Astrocyte of the cerebellum (primary cell): ENCODE measurements at places on chromosomes 4 and X.
A peak's percentile ranks its signal among the peaks of the same experiment; 100 is the strongest.

DNA sequence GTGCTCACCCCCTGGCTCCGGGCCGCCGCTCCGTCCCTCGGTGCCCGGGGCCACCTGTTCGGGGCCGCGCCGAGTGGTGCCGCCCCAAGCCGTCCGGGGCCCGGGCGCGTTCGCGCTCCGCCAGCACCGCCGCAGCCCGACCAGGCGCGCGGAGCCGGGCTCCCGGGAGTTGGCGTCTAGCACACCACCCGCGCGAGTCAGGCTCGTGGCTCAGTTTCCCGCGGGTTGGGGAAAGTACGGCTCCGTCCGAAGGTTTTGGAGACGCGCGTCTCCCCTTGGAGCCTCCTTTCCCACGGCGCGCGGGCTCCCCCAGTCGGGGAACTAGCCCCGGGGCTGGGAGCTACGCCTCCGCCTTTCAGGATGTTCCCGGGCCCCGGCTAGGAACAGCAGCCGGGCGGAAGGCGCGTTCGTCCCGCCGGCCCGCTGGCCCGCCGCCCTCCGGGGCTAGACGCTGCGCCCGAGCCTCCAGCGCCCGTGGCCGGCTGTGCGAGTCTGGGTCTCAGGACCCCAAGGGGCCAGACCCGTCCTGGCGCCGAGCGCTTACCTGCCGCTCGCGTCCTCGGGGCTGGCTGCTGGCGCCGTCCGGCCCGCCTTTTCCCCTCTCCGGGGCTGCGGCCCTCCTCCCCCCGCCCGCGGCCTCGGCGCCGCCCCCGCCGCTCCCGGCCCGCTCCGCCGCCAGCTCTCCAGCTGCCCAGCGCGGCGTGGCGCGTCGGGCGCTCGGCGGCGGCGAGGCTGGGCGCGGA lies at the start of gene ADGRG2:
Gene ADGRG2 (minus strand): TSS at position 571 of the 743 bp plus-strand sequence. CDS start 53,634 bp downstream, outside the sequence.
- DNase-seq, result no peak

- DNase-seq, result peak; percentile 39
Measured at GRCh38 chrX:118603981-118604380, 108.4 kb downstream of the DOCK11 start.

DNA sequence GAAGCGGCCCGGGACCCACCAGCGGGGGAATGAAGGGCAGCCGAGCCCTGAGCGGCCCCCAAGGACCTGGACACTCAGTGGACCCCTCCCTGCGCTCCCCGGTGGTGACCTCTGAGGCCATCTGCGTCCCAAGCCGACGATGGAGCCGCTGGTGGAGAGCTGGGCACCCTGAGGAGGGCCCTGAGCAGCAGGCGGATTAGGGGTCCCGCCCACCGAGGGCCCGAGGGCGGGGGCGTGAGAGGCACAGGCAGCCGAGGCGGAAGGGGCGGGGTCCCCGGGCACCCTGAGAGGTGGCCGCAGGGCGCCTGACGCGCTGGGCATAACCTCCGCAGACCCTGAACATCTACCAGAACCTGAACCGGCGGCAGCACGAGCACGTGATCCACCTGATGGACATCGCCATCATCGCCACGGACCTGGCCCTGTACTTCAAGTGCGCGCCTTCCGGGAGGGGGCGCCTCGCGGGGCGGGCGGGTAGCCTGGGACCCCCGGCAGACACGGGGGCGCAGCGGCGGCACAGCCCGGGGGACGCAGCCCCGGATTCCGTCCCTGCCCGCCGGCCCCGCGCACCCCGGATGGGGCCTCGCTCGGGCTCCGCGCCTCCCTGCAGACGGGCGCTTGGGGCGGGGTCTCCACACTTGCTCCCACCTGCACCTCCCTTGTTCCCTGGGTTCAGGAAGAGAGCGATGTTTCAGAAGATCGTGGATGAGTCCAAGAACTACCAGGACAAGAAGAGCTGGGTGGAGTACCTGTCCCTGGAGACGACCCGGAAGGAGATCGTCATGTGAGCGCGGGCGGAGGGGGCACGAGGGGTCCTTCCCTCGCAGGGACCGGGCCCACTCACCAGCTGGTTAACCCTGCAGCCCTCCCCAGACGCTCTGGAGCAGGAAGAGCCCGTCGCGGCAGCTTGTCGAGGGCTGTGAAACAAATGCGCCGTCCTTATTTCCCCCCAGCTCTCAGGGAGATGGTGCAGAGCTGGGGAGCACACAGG lies 10.3 kb downstream of the ATP5ME start:
- DNase-seq, result no peak

- DNase-seq, result no peak
Measured at GRCh38 chr4:42555828-42556227, 101.1 kb downstream of the ATP8A1 start.

DNA sequence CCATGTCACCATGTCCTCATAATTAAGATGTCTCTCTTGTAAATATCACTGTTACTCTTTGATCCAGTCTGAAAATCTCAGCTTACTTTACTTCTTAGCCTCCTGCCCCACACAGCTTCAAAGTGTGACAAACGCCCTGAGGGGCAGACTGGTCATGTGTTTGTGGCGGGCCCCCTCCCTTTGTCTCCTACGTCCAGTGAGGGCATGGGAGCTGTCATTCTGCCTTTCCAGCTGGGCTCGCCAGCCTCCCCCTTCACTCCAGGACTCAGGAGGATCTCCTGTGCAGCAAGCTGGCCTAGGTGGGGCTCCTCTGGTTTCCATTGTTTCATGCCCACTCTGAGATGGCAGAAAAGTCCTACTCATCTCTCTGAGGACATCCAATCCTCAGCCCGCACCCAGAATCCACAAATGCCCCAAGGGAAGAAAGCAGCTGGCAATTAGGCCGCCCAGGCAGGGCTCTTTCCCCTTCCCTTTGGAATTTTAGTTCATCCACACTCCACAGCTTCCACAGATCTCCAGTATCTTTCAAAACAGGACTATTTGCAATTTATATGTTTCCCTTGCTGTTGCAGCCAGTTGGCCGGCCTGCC lies 86.4 kb upstream of the C4orf50 start:
- DNase-seq, result no peak

DNA sequence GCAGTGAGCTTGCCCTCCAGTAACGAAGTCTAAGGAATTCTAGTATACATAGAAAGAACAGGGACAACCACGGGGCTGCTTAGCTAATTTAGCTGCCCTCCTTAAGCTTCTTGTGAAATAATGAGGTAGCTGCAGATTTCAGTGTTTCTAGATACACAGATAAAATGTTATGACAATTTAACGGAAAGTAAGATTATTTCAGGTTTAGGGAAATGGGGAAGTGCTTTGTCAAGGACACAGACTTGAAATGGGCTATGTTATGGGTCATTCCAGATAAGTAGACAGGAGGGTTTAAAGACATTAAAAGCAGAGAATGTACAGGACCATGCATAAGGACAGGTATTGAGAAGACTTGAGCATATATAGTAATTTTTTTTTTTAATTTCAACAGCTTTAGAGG lies 34.2 kb upstream of the ZNF518B start:
- no peak for DNase-seq

DNA sequence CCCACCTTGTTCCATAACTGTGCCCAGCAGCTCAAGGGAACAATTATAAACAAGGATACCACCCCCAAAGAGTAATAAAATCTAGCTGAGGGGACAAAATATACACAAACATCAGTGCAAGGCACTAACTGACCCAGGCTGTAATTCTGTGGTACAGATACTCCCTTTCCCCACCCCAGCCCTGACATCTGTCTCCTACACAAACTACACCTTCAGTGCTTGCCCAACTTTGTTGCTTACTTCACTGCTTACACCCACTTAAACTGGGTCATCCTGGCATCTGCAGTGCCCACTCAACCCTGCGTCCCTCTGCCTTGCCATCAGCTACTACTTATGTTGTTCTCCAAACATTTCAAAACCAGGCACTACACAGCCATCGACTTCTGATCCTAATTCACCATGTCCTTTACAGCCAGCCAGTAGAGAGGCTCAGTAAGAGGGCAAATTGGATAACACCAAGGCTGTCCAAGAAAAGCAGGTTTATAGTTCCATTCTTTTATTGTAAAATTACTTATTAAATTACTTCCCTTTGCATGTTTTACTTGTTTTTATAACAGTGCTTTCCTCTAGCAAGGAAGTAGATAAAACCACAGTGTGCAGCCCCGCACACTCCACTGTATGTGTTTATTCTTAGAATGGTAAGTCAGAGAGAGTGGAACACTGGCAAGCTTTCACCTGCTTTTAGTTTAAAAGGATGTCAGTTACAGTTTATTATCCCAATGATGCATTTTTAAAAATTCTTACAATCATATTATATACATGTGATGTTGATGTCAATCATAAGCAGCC lies 149.6 kb downstream of the INPP4B start:
- DNase-seq, result no peak

- no peak for DNase-seq
Measured at GRCh38 chr4:156560701-156561100, 410.9 kb downstream of the PDGFC start.

GRCh38 chrX:13428053-13428786 lies 108.4 kb upstream of the ATXN3L start:
- no peak for DNase-seq

- no peak for DNase-seq
Measured at GRCh38 chr4:147760176-147760575, 28.3 kb downstream of the ARHGAP10 start.

DNA sequence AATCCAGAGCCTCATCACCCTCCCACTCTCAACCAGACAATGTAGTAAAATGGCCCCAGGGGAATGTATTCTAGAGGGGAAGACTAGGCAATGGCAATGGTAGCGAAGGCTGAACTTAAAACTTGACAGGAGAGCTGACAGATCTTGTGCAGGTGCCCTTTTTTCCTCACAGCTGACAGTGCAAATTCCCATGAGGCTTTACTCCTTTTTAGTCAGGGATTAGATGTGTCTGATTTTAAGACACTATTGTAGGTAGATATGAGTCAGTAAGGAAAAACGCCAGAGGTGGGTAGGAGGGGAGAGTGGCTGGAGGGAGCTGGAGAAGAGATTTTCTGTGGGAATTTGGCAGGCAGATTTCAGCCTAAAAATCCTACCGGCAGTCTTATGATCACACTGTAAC lies 10.7 kb downstream of the CAPN6 start:
- no peak for DNase-seq

DNA sequence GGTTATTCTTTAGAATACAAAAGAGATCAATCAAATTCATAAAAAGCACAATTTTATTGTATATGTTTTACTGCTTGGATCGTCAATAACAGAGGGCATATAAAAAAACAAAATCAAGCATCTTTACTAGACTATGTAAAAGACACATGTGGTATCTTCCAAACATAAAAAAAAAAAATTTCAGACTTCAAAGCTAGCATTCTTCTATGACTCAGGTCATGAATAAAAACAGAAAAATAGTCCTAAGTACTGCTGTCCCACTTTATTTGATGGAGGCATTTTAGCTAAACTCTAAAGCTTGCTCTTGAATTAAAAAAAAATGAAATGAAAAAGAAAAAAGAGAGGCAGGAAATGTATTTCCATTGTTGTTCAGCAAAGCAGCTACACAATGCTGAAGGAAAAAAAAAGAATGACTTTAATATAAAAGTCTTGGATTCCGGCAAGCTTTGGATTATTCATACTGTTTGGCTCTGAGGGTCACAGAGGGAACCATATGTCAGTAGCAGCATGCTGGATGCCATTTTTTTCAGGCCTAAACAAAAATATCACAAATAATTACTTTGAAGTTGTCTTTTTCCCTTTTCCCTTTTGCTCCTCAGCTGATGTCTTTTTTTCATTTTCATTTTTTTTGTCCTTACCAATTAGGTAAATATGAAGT lies 249.1 kb upstream of the DIAPH2 start:
- no peak for DNase-seq

DNA sequence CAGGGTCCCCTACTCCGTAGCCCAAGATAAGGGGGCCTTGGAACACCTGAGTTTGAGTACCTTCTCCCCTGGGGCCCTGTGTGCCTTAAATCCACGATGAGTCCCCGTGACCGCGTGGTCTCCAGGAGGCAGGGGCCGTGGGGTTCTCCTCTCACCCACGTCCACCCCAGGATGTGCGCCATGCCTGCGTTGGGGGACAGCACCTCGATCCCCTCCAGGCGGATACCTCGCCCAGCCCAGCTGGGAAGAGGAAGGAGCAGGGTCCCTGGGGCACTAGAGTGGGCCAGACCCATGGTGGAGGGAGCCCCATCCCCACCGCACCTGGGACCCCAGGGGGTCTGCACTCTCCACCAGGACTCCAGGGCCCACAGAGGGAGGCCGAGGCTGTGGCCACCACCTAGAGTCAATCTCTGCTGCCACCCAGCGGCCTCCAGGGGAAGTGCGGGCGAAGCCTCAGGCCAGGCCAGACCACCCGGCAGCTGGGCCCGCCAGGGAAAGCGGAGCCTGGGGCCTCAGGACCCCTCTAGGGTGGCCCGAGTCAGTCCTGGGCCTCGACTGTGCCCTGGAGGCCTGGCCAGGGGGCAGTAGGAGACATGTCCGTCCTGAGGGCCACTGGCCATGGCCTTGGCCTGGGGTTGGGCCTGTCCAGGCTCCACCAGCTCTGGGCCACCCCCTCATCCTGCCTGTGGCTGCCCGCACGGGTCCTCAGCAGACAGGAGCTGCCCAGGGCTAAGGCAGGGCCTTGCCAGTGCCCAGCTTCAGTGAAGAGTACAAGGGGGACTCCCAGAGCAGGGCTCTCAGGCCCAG lies 55.0 kb downstream of the FAM53A start:
- no peak for DNase-seq

- DNase-seq, result no peak
Measured at GRCh38 chr4:150079081-150079581, 886 bp downstream of the DCLK2 start.

DNA sequence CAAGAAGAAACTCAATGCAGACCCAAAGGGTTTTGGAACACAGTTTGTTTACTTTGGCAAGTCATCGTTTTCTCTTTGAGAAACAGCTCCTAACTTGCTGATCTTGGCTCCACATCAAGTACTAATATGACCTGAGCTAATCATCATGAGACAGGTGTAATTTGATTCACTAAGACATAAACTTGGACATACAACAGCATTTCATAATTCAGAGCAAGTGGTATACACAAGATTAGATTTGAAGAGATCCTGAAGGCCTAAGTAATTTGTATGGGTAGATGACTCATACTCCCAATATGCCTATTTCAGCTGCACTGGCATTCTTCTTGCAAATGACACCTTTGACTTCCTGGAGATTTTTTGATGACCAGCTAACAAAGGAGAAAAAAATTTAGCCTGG lies 1521.7 kb downstream of the RPA4 start:
- DNase-seq, result no peak

DNA sequence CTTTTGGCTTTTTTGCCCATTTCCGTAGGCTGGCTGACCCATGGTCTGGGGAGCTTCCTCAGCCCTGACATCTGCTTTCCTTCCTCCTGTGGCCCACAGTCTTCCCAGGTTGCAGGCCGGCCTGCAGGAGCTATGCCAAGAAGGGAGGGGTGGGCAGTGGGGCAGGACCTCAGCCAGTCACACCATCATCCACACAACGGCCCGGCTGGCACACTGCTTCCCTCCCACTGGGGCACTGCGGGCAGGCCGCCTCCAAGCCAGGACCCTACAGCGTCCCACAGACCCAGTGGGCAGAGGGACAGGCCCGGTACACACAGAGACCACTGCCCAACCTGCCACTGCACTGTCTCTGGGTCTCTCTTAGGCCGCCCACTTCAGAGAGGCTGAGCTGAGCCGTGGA lies 38.0 kb downstream of the CTBP1 start:
- no peak for DNase-seq

DNA sequence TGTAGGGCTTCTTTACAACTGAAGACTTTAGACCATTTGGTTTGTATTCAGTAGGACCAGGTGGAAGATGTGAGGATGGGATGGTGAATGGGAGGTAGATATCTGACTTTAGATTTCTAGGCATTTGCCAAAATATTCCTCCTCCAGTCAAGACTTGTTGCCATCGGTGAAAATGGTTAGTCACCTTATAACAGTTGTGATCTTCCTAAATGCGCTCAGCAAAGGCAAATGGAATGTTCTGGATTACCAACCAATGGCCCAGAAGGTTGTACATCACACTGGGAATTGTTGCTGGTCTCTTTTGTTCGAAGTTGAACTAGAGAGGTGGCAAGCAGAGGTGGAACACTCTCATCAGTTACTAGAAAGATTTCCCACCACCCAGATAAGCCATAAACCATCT lies 33.9 kb downstream of the TMSB4X start:
- no peak for DNase-seq
